Pancreas (tissue), 10 donors: ENCODE measurements at places on chromosomes 7 and 10. TPM values are rescaled to one million over a fixed set of nuclear protein-coding genes. Genes with fewer than 3 reads are reported as not detected.

DNA sequence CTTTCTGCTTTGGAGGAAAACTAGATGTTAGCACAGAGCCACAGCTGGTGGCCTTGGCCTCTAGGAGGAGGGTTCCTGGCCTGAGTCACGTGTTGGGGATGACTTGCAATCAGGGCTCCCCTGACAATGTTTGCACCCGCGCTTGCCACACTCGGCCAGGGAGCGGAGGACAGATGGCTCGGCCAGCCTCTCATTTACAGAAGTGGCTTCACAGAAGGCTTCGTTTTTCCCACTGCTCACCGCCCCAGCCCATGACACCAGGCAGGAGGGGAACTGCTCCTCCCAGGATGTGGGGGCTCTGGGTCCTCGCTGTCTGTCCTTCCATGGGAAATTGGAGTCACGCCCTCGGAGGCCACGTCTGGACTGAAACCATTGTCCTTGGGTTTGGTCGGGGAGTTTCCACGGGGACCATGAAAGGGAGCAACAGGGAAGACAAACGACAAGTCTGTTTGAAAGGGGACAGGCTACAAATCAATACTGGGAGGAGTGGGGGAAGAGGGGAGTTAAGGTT, 49.6 kb upstream of the UBE3C start:
- no peaks in the 10 kb centered on the region for H3K36me3 ChIP-seq
- DNase-seq, result no peak
- H3K4me1 ChIP-seq, result no peaks in the 10 kb centered on the region
- no peak overlapping the region for H3K4me3 ChIP-seq
- no peak overlapping the region for H3K27ac ChIP-seq

- no peak overlapping the region for H3K27ac ChIP-seq
- no peaks in the 10 kb centered on the region for H3K4me1 ChIP-seq
- DNase-seq, result no peak
- no peaks in the 10 kb centered on the region for H3K27me3 ChIP-seq
- no peaks in the 10 kb centered on the region for H3K36me3 ChIP-seq
- H3K4me3 ChIP-seq, result no peak overlapping the region
Measured at GRCh38 chr7:44852590-44852989, 4.7 kb upstream of the H2AZ2 start.

DNA sequence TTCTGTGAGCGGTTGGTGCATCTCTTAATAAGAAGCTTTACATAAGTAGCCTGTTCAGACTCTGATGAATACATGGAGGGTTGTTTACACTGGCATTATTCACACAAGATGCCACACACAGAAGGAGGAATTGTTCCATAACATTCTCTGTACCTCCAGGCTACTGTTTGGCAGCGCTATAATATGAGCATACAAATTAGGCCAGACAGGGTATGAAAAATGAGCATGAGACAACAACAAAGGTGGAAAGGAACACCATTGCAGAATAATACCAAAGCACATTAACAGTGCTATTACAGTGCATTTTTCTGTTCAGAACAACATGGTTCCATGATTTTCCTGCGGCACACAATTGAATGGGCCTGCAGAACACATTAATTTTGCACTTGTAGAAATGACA, 417.2 kb upstream of the C7orf33 start:
- H3K27ac ChIP-seq, result no peak overlapping the region
- H3K36me3 ChIP-seq, result no peaks in the 10 kb centered on the region
- H3K4me1 ChIP-seq, result no peaks in the 10 kb centered on the region
- no peaks in the 10 kb centered on the region for H3K27me3 ChIP-seq
- no peak for DNase-seq

DNA sequence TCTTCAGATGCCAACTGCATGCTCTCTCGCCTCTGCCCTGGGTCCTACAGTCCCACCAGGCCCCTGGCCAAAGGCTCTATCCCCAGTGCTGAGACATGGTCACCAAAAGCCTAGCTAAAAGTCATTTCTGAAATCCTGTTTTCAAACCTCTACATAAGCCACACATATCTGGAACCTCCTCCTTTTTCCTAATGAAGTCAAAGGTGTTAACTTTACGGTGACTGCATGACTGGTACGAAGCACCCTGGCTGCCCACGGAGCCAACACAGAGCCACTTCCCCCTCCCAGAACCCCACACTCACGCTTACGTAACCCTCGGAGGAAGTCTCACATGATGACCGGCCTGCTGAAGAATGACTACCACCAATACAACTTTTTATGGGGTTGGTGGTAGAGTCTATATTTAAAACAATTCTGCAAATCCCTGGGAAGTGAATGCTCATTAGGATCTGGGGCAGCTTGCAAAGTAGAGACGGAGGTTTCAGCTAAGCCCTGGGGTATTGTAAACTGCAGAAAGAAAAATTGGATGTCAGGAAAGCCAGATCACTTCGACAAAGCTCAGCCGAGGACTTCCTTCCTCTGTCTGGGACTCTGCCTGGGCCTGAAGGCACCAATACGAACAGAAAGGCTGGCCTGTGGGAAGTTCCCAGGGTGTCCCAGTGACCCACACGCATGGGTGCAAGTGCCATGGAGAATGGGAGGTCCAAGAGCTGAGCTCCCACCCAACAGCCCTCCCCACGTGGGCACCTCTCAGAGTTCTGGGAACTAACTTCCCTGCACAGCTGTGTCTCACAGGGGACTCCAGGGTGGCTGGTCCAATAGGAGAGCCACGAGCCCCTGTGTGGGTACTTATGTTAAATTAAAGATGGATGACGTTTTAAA, 50.7 kb downstream of the PDGFA start:
- no peak overlapping the region for H3K4me3 ChIP-seq
- no peak overlapping the region for H3K27ac ChIP-seq
- no peaks in the 10 kb centered on the region for H3K4me1 ChIP-seq
- no peaks in the 10 kb centered on the region for H3K36me3 ChIP-seq
- H3K27me3 ChIP-seq, result no peaks in the 10 kb centered on the region
- no peak for DNase-seq

LRRC27 gene
- 3.6 TPM for total RNA-seq

GRCh38 chr10:79314761-79315601, 32.3 kb upstream of the PPIF start:
- no peaks in the 10 kb centered on the region for H3K27me3 ChIP-seq
- DNase-seq, result peak; percentile 44
- no peaks in the 10 kb centered on the region for H3K4me1 ChIP-seq
- no peaks in the 10 kb centered on the region for H3K36me3 ChIP-seq

- DNase-seq, result no peak
- peaks cover 8% of the 10 kb centered on the region for H3K4me1 ChIP-seq
- H3K27me3 ChIP-seq, result no peaks in the 10 kb centered on the region
- H3K27ac ChIP-seq, result no peak overlapping the region
Measured at GRCh38 chr7:94621120-94621519, 34.8 kb downstream of the SGCE start.

DNA sequence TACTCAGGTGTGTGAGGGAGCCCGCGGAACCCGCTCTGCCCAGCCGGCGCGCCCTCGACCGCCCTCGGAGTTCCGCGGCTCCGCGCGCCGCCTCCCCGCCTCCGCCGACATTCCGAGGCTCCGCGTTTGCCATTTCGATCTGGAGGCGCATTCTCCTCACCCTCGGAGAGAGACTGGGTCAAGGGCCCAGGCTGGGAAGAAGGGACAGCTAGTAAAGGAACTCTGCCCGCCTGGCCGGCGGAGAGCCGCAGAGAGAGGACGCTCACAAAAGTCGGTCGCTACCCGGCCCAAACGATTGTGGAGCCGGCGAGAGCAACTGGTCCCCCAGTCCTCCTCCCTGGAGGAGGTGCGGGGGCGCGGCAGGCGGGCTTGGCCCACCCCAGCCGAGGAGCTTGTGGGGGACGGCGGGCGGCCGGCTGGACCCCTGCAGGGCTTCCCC, 74.5 kb upstream of the LEP start:
- peak; percentile 26 for DNase-seq
- H3K27me3 ChIP-seq, result peaks cover 3% of the 10 kb centered on the region
- no peaks in the 10 kb centered on the region for H3K4me1 ChIP-seq
- H3K4me3 ChIP-seq, result peak overlapping the region; percentile 66
- no peaks in the 10 kb centered on the region for H3K36me3 ChIP-seq

GRCh38 chr10:15735763-15736162, 16.0 kb upstream of the ITGA8 start:
- H3K4me1 ChIP-seq, result no peaks in the 10 kb centered on the region
- no peak overlapping the region for H3K4me3 ChIP-seq
- H3K27ac ChIP-seq, result no peak overlapping the region
- DNase-seq, result no peak

DNA sequence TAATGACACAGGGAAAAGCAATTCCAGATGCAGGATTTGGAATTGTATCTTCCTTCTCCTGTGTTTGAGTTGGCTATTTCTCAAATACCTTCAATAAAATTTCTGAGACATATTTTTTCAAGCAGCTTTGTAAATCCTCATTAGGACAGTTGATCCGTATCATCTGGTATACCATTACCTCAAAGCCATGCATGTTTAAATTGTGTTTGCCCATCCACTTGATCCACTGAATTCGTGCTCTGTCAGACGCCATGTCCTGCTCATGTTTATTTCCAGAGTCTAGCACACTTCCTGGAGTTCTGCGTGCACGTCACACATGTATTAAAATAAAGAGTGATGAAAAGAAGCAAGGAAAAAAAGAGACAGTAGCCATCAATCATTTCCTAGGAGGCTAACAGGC, 141.8 kb upstream of the CDC14C start:
- no peaks in the 10 kb centered on the region for H3K27me3 ChIP-seq
- no peak overlapping the region for H3K27ac ChIP-seq
- H3K4me3 ChIP-seq, result no peak overlapping the region
- no peaks in the 10 kb centered on the region for H3K4me1 ChIP-seq
- no peaks in the 10 kb centered on the region for H3K36me3 ChIP-seq

RNF148 gene
- total RNA-seq, result 1.2 TPM

- no peak for DNase-seq
- no peaks in the 10 kb centered on the region for H3K36me3 ChIP-seq
- H3K4me1 ChIP-seq, result no peaks in the 10 kb centered on the region
- no peaks in the 10 kb centered on the region for H3K27me3 ChIP-seq
- no peak overlapping the region for H3K4me3 ChIP-seq
- no peak overlapping the region for H3K27ac ChIP-seq
Measured at GRCh38 chr7:64400401-64400800, 86.6 kb downstream of the ZNF736 start.

TFEC gene
- total RNA-seq, result 0.16 TPM

- no peaks in the 10 kb centered on the region for H3K4me1 ChIP-seq
- H3K4me3 ChIP-seq, result no peak overlapping the region
- no peak overlapping the region for H3K27ac ChIP-seq
- DNase-seq, result no peak
- H3K27me3 ChIP-seq, result peaks cover 3% of the 10 kb centered on the region
Measured at GRCh38 chr7:153432063-153432462, 620.1 kb upstream of the DPP6 start.

GRCh38 chr7:72069263-72069662, 342.9 kb downstream of the CALN1 start:
- H3K4me1 ChIP-seq, result no peaks in the 10 kb centered on the region
- H3K27me3 ChIP-seq, result no peaks in the 10 kb centered on the region
- H3K36me3 ChIP-seq, result no peaks in the 10 kb centered on the region
- no peak overlapping the region for H3K27ac ChIP-seq
- no peak for DNase-seq

DNA sequence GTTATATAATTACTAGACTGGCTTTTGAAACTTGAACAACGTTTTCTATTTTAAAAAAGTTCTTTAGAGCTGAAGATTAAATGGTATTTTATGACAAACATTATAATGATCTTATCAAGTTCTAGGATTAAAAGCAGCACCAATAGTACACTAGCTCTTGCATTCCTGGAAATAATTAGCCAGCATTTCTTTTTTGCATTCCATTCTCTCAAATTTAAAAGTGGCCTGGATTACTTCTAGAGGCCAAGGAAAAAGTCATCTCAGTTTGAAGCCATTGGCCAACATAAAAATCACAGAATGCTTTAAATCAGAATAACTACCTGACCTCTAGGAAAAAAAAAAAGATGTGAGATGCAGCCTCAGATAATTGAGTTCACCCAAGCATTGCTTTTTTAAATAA, 1326.4 kb upstream of the SORCS1 start:
- no peak overlapping the region for H3K4me3 ChIP-seq
- no peak for DNase-seq
- no peaks in the 10 kb centered on the region for H3K4me1 ChIP-seq
- H3K27me3 ChIP-seq, result no peaks in the 10 kb centered on the region
- no peak overlapping the region for H3K27ac ChIP-seq
- H3K36me3 ChIP-seq, result no peaks in the 10 kb centered on the region

NOBOX gene
- not detected for total RNA-seq

DNA sequence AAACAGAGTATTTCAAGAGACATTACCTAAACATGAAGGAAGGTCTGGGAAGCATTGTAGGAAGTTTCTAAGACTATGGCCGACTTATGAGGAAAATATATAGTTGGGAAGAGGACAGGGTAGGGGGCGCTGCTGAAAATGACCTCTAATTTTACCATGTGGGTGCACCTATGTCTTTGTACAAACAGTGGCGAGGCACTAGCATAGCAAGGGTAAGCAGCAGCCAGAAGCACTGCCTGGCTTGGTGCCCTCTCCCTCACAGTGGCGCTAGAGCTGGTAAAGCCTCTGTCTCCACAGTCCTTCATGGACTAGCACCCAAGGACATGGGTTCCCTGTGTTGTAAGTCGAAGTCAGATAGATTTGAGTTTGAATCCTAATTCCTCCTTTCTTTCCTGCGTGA, 461.2 kb downstream of the INHBA start:
- no peak overlapping the region for H3K27ac ChIP-seq
- H3K4me3 ChIP-seq, result no peak overlapping the region
- no peaks in the 10 kb centered on the region for H3K4me1 ChIP-seq
- no peak for DNase-seq
- no peaks in the 10 kb centered on the region for H3K27me3 ChIP-seq

GRCh38 chr7:46230990-46231305, 309.9 kb upstream of the IGFBP3 start:
- H3K4me3 ChIP-seq, result no peak overlapping the region
- DNase-seq, result no peak
- H3K4me1 ChIP-seq, result no peaks in the 10 kb centered on the region
- H3K27ac ChIP-seq, result no peak overlapping the region
- no peaks in the 10 kb centered on the region for H3K27me3 ChIP-seq

DNA sequence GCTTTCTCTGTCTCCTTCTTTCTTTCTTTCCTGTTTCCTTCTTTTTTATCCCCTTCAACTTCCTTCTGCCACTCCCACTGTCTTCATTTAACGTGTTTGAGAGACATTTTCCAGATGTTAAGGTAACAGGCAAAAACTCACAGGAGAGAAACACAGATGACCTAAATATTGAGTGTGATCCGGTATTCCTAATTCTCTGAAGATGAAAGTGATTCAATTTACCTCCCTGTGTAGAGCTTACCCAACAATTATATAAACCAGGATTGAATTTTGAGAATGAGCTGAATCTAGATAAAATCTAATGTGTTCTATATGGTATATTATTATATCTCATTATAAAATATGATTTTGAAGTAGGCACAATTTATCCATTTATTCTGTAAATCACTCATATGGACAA, 46.5 kb upstream of the RSU1 start:
- DNase-seq, result no peak
- H3K4me3 ChIP-seq, result no peak overlapping the region
- no peaks in the 10 kb centered on the region for H3K27me3 ChIP-seq
- no peak overlapping the region for H3K27ac ChIP-seq

GRCh38 chr10:10829576-10829975, 188.1 kb upstream of the CELF2 start:
- no peaks in the 10 kb centered on the region for H3K36me3 ChIP-seq
- no peaks in the 10 kb centered on the region for H3K27me3 ChIP-seq
- no peak overlapping the region for H3K27ac ChIP-seq
- H3K4me1 ChIP-seq, result no peaks in the 10 kb centered on the region
- no peak for DNase-seq

OPALIN gene
- total RNA-seq, result not detected

- no peak overlapping the region for H3K27ac ChIP-seq
- H3K36me3 ChIP-seq, result no peaks in the 10 kb centered on the region
- H3K27me3 ChIP-seq, result no peaks in the 10 kb centered on the region
- no peaks in the 10 kb centered on the region for H3K4me1 ChIP-seq
- no peak for DNase-seq
Measured at GRCh38 chr7:4050126-4050660, 631.9 kb upstream of the FOXK1 start.
